Dermis lymphatic vessel endothelial cell (primary cell): ENCODE measurements at places on chromosomes 5 and 9. TPM values are rescaled to one million over a fixed set of nuclear protein-coding genes. Genes with fewer than 3 reads are reported as not detected.

The GIN1 gene
- 3.3 and 3.8 TPM in 2 replicates for total RNA-seq

The BRINP1 gene
- total RNA-seq: 1.2 and 1.6 TPM in 2 replicates

The LCN10 gene
- total RNA-seq: not detected in 2 replicates

The PCDHAC2 gene
- total RNA-seq: 0.11 and 0.17 TPM in 2 replicates

The WNT8A gene
- total RNA-seq: not detected in 2 replicates

The GTF2H2C gene
- 18.5 and 24.4 TPM in 2 replicates for total RNA-seq

The ZBTB43 gene
- 8.3 and 11.6 TPM in 2 replicates for total RNA-seq

The STRBP gene
- 9.9 and 13.0 TPM in 2 replicates for total RNA-seq

The UBLCP1 gene
- 9.6 and 16.8 TPM in 2 replicates for total RNA-seq

The IGIP gene
- 3.6 and 5.1 TPM in 2 replicates for total RNA-seq

The SHOC1 gene
- not detected in 2 replicates for total RNA-seq

The IL9 gene
- not detected in 2 replicates for total RNA-seq

The VCAN gene
- total RNA-seq: 0.69 and 2.2 TPM in 2 replicates

The SLCO4C1 gene
- not detected in 2 replicates for total RNA-seq

The SLCO6A1 gene
- not detected in 2 replicates for total RNA-seq

The ACER2 gene
- 11.2 and 11.6 TPM in 2 replicates for total RNA-seq

The CD274 gene
- 3.7 and 6.9 TPM in 2 replicates for total RNA-seq

The GPRIN1 gene
- total RNA-seq: 3.9 and 4.3 TPM in 2 replicates

The HRH2 gene
- total RNA-seq: not detected in 2 replicates

The MARVELD2 gene
- 1.3 and 1.5 TPM in 2 replicates for total RNA-seq

The NUTM2F gene
- not detected in 2 replicates for total RNA-seq

The NRG2 gene
- 0.11 and 0.34 TPM in 2 replicates for total RNA-seq

The CARD9 gene
- 0.09 and 0.43 TPM in 2 replicates for total RNA-seq

The TMEM38B gene
- total RNA-seq: 6.2 and 8.3 TPM in 2 replicates

The SNX24 gene
- total RNA-seq: 5.0 and 8.8 TPM in 2 replicates

The TEX10 gene
- total RNA-seq: 17.2 and 32.6 TPM in 2 replicates

The ZBED3 gene
- 0.95 and 1.6 TPM in 2 replicates for total RNA-seq

The MEGF10 gene
- total RNA-seq: 0.43 and 1.6 TPM in 2 replicates

The RNF224 gene
- total RNA-seq: not detected in 2 replicates

The CKS2 gene
- total RNA-seq: 39.2 and 46.9 TPM in 2 replicates

The RANBP6 gene
- total RNA-seq: 32.5 and 38.2 TPM in 2 replicates

The PDE8B gene
- total RNA-seq: under 0.01 and 0.11 TPM in 2 replicates

The RHOBTB3 gene
- 22.8 and 39.9 TPM in 2 replicates for total RNA-seq
